ENCODE measurements at places on chromosomes 12 and 14.

DNA sequence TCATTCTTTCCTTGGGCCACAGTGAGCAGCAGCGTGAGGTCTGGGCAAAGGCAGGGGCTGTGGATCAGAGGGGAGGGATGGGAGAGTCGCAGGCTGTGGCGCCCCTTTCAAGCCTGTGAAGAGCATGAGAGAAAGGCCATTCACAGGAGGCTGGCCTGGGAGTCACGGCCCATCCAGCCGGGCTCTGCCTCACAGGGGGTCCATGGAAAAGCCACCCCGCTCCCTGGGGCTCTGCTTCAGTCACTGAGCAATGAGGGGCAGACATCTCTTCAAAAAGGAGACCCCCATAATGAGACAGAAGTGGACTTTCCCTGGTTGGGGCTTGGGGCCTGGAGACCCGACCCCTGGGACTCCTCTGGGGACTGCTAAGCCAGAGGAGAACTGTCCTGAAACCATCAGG lies 117.0 kb upstream of the GSC start:
- no peak for DNase-seq

DNA sequence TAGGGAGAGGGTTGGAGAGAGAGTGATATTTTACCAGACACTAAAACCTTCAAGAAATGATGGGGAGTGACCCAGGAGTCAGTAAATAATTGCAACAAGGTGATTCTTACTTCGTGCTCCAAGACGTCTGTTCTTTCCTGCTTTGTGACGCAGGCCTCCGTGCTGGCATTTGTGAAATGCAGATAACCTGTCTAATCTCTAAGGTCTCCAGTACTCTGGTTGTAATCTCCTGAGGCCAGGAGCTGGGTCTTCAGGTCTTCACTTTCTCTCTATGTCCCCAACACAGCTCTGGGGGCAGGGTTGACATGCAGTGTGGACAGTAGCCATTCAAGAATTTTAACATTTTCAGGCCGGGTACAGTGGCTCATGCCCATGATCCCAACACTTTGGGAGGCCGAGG lies 53.1 kb downstream of the CD9 start:
- no peak for DNase-seq

GRCh38 chr14:103070971-103071542 lies 13.0 kb upstream of the LBHD2 start:
- no peak for DNase-seq

GRCh38 chr12:109717390-109718357 lies 4.0 kb downstream of the FAM222A start:
- no peak for DNase-seq

- DNase-seq: no peak
These were observed 4.5 kb upstream of the AQP2 start for GRCh38 chr12:49946086-49946485.

GRCh38 chr12:43749016-43749415 lies 9.6 kb downstream of the PUS7L start:
- DNase-seq: no peak
